ENCODE measurements at places on chromosomes 1 and 21.

DNA sequence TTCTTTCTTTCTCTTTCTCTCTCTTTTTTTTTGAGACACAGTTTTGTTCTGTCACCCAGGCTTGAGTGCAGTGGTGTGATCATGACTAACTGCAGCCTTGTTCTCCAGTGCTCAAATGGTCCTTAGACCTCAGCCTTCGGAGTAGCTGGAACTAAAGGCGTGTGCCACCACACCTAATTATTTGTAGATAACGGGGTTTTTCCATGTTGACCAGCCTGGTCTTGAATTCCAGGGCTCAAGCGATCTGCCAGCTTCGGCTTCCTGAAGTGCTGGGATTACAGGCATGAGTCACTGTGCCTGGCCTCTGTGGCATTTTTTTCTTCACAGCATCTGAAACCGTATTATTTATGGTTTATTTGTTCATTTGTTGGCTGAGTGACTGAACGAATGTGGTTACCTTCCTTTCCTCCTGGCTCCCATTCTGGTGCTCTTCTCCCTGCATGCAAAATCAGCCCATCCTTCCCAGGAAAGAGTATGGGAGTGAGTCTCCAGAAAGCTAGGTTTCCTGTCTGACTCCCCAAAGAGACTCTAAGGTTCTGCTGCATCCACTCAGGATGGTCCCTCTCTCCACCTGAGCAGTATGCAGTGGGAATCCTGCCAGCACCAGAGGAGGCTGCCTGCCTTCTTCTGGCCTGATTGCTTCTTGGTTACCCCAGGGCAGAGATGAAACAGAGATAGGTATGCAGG is 155.0 kb upstream of the BEND5 start:
- no peak for DNase-seq

DNA sequence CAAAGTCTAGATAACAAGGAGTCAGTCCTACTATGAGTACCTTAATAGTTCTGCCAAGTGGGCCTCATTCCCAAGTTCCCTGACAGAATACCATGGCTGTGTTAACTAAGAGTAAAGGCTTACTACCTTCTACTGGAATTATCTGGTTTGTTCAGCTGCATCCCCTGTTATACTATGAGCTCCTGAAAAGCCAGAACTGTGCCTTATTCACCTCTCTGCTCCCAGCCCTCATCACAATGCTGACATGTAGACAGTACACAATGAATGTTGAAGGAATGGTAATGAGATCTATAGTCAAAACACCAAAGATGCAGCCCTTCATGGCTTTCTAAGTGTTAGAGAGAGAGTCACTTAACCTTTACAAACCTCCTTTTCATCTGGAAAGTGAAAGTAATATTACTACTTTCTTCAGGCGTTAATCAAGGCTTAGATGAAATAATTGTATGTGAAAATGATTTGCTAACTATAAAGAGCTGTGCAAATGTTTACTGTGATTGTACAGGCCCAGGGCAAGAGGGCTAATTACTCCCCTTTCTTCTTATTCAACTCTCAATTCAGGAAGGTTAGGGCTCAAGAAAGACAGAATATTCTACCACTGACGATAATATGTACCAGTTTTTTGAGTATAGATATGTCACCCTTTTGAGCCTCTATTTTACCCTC is 70.3 kb upstream of the MROH9 start:
- DNase-seq, result no peak

DNA sequence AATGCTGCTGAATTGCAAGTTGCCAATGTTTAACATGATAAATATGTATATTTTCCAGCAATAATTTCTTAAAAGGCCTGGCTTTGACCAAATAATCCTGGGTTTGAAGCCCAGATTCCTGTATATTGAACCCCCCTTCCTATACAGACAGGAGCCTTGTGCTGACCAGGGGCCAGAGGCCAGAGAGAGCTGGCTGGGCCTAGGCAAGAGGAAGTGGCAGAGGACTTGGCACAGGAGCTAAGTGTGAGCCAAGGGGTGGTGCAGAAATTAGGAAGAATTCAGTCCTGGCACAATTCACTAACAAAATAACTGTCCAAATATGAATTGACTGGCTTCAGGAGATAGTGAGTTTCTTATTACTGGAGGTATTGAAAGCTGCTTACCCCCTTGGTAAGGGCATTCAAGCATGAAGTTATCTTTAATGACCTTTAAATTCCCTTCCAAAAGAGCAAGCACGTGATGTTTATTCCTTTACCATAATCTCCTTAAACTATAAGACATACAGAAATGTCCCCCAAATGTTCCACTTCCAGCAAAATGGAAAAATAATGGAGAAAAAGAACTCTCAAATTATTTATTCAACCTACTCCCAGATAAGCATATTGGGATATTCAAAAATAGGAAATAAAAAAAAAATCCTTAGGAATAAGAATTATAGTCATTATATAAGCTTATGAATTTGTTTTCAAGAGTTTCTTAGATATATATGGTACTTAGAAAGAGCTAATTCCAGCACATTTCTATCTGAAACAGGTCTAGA is 26.6 kb downstream of the NIBAN1 start:
- DNase-seq, result no peak

DNA sequence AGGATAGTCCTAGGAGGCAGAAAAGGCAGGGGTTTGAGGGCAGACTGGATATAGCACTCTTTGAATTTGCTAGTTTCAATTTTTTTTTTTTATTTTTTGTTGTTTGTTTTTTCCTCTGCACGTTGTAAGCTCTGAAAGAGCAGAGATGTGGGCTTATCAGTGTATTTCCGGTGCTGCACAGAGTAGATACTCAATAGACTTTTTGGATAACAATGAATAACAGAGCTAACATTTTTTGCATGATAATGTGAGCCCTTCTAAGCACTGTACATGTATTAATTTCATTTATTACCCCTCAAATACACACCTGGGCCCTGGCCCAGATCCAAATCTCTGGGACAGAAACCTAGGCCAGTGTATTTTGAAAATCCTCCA is 17.1 kb upstream of the PARP1 start:
- DNase-seq, result no peak

DNA sequence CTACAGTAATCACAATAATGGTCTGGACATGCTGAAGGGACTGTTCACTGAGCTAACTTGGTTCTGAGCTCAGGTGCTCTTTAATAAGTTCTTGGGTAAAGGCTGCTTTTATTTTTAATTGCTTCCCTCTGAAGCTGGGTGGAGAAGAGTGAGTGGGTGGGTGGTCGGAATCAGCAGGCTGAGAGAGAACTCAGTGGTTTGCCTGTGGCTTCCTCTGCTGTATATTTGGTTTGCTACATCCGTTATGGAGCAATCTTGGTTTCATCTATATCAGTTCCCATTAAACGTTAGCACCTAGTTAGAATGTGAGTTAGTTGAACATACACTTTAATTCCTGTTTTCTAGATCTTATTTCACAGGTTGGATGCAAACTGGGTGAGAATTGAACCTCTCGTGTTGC is 23.3 kb downstream of the CNIH4 start:
- peak; percentile 14 for DNase-seq

- DNase-seq, result peak; percentile 61
These were observed at the start of gene USP25 for GRCh38 chr21:15729674-15730483. USP25 (plus strand) TSS chr21:15729982; CDS start chr21:15730394, 412 bp downstream.

DNA sequence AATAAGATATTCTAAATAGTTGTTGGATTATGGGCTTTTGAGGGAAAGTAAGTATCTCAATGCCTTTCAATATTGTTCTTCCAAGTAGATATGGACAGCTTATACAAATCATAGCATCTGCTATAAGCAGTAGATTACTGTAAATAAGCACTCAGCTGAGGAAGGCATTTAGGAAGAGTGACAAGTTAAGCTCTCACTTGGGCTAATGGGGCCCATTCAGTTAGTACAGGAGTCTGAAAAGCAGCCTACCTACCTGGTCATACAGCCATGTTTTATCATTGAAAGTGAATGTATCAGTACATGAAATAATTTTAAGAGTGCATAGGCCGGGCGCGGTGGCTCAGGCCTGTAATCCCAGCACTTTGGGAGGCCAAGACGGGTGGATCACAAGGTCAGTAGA is 73.1 kb downstream of the APP start:
- DNase-seq, result no peak

DNA sequence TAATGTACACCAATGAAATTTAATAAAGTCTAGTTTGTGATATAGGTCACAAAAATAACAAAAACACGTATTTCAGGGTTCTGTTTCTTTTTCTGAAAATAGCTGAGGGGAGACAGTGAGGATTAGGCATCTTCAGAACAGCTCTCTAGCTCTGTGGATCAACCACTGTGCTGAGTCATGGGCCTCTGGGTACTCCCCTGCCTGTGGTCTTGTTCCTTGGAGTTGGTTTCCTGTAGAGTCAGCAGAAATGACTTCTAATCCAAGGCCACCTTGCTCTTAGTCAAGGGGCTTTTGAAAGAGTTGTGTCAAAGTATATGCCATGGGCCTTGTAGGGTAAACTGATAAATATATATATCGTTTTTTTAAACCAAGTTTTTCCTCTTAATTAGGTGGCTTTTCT is 141.8 kb upstream of the ZRANB2 start:
- no peak for DNase-seq

DNA sequence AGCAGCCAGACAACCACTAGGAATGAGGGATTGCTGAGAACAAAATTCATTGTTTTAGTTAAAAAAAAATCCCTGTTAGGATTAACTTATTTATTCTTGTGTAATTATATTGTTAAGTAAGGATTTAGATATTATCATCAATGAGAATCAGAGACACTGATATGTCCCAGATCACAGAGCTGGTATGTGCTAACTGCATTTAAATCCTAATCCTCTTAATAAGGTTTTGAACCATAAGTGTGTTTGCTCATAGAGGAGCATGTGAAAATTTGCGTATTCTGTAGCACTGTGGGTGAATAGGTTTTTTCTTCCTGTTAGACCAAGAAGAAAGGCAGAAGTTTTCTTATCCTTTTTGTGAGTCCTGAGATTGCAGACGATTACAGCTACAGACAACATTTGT is 147.1 kb downstream of the HHAT start:
- no peak for DNase-seq

DNA sequence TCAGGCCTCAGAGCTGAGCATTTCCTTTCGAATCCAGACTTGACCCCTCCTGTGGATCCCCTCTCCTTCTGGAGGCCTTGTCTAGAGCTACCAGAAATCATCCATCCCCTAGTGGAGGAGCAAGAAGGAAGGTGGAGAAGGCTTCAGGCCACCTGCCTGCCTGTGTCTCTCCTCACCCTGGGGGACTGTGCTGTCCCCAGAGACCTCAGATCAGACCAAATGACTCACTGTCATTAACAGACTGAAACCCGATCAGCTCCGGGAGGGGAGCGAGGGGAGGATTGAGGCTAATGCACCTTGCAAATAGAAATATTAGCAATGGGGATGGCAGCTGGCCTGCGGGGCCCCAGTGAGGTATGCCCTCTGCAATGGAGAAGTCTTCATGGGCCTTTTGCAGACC is 2.1 kb downstream of the MYBPH start:
- DNase-seq, result no peak

DNA sequence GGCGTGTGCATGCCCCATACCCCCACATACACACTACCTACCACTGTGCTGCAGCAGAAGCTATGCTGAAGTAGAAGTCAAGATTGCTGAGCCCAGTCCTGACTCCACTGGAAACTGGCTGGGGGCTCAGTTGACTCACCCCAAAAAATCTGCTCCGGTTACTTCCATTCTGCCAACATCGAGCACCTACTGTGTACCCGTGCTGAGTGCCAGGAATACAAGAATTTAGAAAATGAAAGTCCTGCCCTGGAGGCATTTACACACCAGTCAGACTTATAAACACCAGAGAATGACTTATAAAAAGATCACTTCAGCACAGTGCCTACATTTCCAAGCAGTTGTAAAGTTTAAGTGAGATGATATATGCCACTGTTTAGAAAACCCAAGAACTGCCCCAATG is 99.1 kb downstream of the NMNAT2 start:
- DNase-seq, result no peak

DNA sequence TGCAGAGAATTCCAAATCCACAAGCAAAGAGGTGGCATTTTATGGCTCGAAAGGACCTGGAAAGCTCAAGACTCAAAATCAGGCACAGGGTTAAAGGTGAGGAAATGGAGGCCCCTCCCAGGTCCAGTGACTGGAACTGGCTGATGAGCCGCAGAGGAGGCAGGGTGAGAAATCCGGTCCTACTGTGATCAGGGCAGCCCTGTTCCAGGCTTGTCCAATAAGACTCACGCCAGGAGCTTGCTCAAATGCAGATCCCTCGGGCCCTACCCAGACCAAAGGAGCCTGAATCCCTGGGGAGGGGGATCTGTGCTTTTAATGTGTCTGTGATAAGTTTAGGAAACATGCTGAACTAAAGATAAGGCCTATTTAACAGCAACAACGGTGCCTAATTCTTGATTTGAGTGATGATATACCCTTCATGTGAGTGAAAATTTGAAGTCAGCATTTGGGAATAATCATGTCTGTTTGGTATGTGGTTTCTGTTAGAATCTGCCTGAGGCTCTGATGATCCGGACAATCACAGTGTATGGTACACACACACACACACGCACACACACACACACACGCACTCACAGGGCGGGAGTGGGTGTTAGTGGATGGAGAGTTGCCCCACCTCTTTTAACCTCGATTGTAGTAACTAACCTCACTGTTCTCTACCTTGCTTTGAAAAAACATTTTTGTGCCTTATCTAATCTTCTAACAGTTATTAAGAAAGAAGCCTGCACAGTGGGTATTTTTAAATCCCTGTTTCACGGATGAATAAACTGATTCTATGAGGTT is 54.1 kb upstream of the LYST start:
- no peak for DNase-seq

- no peak for DNase-seq
These were observed 97.3 kb downstream of the SUSD4 start for GRCh38 chr1:223266632-223267172.

- peak; percentile 23 for DNase-seq
These were observed 19.5 kb downstream of the STK40 start for GRCh38 chr1:36366091-36366661.

Data from activated CD8-positive, alpha-beta memory T cell treated with anti-CD3 and anti-CD28 coated beads for 1 hour (primary cell).